ENCODE measurements at places on chromosomes 4 and X. TPM values are rescaled to one million over a fixed set of nuclear protein-coding genes. Genes with fewer than 3 reads are reported as not detected.
A peak's percentile ranks its signal among the peaks of the same experiment; 100 is the strongest.

The SPRY1 gene
- total RNA-seq: 90.2 TPM

The CAPN6 gene
- 0.50 TPM for total RNA-seq

The ADGRG4 gene
- total RNA-seq: 0.23 TPM

The FRG2 gene
- not detected for total RNA-seq

- peak; percentile 52 for DNase-seq
These were observed 429 bp downstream of the UVSSA start for GRCh38 chr4:1347410-1347864.

GRCh38 chrX:73977542-73978169 is 326.3 kb upstream of the ZCCHC13 start:
- no peak for DNase-seq

GRCh38 chrX:38726612-38727011 is 74.6 kb upstream of the MID1IP1 start:
- DNase-seq: no peak

- no peak for DNase-seq
These were observed 18.7 kb upstream of the ZNF827 start for GRCh38 chr4:145957302-145957701.

DNA sequence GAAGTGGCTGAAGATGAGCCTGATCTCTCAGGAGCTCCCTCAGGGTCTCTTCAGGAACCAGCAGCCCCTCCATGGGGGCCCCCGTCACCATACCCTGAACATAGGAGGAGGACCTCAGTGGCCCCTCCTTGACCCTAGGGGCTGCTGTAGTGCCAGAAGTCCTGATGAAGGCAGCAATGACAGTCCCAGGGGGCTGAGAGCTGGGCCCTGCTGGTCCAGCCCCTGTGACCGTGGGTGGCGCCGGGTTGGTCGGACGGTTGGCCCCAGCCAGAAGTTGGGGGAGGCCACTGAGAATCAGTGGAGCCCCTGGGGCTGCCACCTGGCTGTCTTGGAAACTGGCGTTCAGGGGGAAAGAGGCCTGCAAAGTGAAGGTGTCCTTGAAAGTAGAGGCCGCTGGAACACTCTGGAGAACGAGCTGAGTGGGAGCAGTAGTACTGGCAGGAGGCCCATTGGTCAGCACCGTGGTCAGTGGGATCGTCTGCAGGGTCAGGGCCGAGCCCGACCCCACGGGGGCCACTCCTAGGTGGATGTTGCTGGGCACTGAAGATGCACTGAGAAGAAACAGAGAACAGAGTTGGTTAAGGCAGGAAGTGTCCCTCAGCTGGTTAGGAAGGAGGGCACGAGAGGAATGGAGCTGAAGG is 43.2 kb downstream of the ELF4 start:
- DNase-seq: no peak

GRCh38 chrX:30364229-30364628 is 55.0 kb upstream of the NR0B1 start:
- no peak for DNase-seq

GRCh38 chr4:107800706-107801105 is 24.0 kb upstream of the SGMS2 start:
- no peak for DNase-seq

Measured in prostate gland (tissue), 2 donors.